ENCODE measurements at places on chromosomes 4 and X.
A peak's percentile ranks its signal among the peaks of the same experiment; 100 is the strongest.

- no peak for DNase-seq
Observed at GRCh38 chr4:183718876-183719275, 59.8 kb downstream of the TRAPPC11 start.

DNA sequence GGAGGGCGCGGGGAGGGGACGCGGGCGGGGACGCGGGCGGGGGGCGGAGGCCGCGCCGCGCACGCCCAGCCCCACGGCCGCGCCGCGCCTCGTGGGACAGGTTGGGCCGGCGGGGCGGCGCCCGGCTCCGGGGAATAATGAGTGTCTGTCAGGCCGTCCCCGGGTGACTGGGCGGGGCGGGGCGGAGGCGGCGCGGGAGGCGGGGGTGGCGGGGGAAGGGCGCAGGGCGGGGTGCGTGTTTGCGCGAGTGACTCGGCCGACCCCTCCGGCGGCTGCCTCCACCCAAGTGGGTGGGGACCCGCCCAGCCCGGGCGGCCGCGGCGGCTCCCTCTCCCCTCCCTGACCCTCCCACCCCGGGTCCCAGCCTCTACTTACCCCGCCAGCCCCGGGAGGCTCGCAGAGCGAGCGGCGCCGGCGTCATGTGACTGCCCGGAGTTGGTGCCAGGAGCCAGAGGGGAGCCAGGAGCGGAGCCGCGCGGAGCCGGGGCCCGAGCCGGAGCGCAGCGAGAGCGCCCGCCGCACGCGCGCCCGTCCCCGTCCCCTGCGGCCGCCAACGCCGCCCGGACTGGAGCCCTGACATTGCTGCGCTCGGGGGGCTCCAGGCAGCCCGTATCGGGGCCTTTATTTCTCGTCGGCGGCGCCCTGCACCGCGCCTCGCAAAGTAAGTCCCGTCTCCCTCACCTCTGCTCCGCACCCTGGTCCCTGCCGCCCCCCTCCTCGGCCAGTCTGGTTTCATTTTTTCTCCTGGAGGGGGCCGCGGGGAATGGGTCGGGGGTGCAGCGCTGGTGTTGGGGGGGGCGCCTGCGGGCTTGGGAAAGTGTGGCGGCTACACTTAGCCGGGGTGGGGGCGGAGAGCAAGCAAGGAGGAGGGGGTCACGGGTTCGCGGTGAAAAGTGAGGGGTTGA lies at the start of gene KLF3:
Gene KLF3, plus strand, starts transcription at position 399 of the 905 bp plus-strand sequence. CDS start 16,427 bp downstream, outside the sequence.
- DNase-seq, result peak; percentile 83

DNA sequence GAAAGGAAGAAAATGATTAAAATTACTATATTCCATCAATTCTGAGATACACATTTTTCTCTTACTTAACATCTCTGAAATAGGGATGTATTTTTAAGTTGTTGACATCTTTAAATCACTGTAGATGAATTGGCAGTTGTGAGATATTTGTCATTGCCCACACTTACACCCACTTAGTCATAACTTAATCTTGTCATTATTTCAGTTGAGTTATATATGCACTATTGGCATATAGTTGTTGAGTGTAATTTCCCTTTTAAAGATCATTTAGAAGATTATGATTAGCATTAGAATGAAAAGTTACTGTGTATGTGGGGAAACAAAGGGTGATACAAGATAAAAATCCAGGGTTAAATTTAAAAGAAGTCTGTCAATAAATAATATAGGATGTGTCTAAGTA lies 2.2 kb downstream of the AIMP1 start:
- DNase-seq, result no peak

DNA sequence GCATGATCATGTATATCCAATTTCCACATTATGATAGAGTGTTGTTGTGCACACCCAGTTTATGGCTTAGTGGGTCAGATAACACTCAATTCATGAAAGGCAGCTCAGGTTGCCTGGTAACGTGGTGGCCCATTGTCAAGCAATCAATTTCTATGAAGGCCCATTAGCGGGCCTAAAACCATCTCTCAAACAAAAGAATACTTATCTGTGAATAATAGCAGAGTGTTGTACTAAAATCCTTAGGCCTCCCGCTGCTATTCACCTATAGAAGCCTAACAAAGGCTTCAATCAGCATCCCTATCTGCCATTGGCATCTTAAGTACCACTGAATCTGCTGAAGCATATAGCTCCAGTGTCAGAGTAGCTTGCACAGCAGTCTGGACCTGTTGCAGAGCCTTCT lies 849.6 kb upstream of the POU3F4 start:
- no peak for DNase-seq

- DNase-seq, result no peak
Observed at GRCh38 chr4:152480326-152480725, 55.6 kb downstream of the FBXW7 start.

DNA sequence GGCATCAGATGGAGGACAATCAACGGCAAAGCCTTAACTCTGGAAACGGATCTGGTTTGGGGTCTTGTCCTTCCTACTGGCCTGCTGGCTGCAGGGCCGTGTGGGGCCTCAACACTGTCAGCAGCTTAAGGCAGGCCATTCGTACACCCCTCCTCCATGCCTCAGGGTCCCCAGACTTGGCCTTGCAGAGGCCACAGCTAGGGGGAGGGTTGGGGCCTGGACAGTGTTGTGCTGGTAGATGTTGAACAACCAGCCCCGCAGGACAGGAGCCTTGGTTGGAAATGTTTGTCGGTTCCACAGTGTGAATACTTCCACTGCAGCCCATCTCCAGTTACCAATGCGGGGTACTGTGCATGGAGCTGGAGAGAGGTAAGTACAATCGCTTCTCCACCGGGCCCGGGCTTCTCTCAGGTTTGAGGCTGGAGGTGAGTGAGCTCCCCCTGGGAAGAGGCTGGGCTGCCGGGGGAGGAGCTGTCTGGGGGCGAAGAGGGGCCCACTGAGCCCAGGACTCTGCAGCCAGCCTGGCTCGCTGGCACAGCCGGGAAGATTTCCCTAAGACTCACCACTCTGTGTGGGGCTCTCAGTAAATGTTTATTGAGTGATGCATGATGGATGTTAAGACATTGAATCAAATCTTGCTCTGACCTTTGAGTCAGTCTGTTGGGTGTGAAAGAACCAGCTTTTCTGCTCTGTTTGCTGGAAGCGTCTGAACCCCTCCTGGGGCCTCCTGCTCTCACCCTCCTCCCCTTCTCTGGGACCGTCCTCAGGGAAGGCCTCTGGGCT lies 19.7 kb upstream of the GPR78 start:
- DNase-seq, result no peak

DNA sequence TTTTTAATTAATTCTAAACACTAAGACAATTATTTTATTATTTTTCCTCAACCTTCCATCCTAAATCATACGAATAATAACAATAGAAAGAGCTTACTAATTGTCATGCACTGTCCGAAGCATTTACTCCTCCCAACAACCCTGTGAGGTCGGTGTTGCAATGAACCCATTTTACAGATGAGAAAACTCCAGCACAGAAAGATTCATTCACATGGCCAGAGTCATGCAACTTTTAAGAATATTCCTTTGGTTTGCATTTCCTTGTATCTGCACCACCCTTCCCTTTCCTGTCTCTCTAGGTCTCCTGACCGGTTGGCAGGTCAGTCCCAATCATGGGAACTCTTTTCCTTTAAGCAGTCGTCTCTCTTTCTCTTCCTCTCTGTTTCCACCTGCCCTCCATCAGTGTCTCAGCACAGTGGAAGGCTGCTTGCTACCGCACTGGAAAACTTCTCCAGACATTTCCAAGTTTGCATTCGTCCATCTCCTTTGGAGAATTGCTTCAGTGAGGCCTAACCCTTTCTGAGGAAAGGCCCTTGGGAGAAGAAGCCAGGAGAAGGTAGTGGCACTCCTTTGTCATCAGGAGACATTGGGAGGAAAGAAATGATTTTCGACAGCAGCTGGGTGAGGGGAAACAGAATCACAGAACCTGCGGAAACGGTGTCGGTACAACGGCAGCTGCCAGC lies 1.9 kb upstream of the TMSB4X start:
- DNase-seq, result no peak

GRCh38 chrX:68835468-68835867 lies 6.6 kb downstream of the EFNB1 start:
- no peak for DNase-seq
